B cell (primary cell): ENCODE measurements at places on chromosomes 3 and 15.

DNA sequence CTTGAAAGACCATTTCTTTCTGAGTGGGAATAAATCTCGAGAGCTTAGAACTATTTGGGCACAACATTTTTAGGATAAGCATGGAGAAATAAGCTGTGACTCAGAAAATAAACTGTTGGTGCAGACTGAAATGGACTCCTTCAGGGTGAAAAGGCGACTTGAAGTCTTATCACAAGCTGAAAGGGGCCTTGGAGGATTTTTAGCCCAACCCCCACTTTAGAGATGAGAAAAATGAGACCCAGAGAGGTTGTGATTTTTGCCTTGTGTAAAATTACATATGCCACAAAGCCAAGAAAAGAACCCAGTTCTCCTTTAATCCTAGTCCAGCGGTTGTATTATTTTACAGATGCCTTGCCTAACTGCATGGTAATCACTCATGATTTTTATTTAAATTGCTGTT is 1.5 kb downstream of the ATP1B3 start:
- H3K36me3 ChIP-seq, result no peaks in the 10 kb centered on the region
- no peak overlapping the region for H3K4me3 ChIP-seq
- no peak for DNase-seq

DNA sequence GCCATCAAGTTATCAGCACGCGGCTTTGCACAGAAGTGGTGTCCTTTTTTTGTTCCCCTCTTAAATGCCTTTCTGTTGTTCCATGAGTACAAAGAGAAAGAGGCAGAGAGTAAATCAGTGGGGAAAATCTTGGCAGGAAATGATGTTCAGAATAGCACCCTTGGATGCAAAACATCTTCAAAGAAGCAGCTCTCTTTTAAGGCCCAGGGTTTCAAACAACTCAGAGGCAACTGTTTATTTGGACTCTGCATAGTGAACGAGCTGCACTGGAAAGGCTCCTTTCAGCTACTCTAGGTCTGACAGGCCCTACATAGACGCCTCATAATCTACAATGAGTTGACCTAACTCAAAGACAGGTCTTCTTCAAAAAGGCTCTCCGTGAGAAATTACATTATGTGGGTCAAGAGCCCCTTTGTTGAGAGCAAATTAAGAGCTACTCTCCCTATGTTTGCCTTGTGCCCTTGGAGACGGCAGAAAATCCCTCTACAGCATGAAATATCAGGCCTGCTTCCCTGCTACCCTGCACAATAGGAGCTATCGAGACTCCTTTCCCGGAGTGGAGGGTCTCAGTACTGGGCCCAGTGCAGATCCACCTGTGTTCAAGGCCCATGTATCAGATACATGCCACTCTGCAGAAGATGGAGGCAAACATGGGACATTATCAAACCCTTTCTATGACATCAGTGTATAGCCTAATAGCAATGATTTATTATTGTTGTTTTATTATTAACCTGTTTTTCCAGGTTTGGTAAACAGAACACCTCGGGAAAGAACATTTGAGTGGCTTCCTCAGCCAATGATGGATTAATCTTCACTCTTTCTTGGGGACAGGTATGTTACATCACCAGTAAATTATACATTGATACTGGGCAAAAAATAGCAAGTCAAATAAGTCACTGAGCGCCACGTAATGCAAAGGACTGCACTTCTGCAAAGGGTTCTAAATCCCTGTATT is 53.1 kb downstream of the HEG1 start:
- H3K27me3 ChIP-seq, result no peaks in the 10 kb centered on the region
- H3K36me3 ChIP-seq, result no peaks in the 10 kb centered on the region
- H3K4me3 ChIP-seq, result no peak overlapping the region
- no peaks in the 10 kb centered on the region for H3K4me1 ChIP-seq

DNA sequence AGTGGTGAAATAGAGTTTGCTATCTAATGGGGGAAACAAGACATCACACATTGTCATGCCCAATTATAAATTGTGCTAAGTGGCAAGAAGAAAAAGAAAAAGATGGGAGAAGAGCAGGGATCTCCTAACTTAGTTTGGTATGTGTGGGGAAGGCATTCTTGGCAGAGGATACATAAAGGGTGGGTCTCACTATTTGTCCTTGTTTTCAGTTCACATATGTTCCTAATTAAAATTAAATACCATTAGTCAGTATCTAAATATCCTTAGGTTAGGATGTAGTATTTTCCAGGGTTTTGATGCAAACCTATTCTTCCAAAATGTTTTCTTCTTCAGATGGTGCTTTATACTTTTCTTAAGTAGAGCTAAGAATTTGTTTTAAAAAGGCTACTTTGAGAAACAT is 173.7 kb downstream of the B3GALNT1 start:
- no peak overlapping the region for H3K27ac ChIP-seq
- no peaks in the 10 kb centered on the region for H3K27me3 ChIP-seq
- H3K4me1 ChIP-seq, result no peaks in the 10 kb centered on the region
- H3K36me3 ChIP-seq, result no peaks in the 10 kb centered on the region

DNA sequence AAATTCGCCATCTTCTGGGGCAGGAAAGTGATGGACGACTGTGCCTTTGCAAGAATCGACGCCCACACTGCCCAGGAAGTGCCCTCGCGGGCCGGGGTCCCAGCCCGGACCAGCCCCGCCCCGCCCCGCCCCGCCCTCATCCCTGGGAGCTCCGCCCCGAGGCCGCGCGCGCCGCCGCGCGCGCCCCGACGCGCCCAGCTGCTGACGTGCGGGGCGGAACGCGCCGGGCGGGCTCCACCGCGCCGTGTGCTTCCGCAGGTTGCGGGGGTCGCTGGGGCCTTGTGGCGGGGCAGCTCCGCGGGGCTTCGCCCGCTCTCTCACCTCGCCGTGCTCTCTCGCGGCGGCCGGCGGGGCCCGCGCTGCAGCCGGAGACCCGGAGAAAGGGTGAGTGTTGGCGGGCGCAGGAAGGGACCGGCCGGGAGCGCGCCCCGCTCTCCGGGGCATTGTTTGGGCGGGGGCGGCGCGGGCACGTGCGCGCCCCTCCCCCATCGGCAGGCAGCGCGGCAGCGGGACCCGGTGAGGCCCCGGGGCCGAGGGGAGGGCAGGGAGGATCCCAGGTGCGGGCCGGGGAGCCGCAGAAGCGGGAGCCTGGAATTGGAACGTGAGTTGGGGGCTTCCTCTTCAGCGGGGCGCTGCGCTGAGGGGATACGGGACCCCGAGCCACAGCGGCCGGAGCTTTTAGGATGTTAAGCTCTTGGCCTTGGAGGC is at the start of gene YEATS2:
TSS of gene YEATS2 (plus strand) at position 188 of the 708 bp plus-strand sequence. CDS start 17,366 bp downstream, outside the sequence.
- DNase-seq, result peak; percentile 82
- no peaks in the 10 kb centered on the region for H3K36me3 ChIP-seq
- peaks cover 18% of the 10 kb centered on the region for H3K4me1 ChIP-seq

DNA sequence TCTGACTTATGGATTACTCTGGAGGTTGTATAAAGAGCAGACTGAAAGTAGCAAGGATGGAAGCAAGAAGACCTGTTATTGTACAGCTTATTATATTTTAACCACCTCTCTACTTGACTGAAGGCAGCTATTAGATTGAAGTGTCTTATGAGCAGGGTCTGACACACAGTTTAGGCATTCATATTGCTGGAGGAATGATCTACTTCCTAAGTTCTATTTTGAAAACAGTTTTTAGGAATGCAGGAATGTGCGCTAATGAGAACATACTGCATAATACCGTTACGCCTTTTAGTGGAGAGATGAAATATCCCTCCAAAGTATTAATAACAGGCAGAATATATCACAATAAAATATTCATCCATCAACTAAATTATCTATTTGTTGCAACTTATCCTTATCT is 193.3 kb downstream of the ISL2 start:
- H3K4me1 ChIP-seq, result no peaks in the 10 kb centered on the region
- DNase-seq, result no peak
- H3K36me3 ChIP-seq, result no peaks in the 10 kb centered on the region
- no peak overlapping the region for H3K4me3 ChIP-seq
- no peak overlapping the region for H3K27ac ChIP-seq
- H3K27me3 ChIP-seq, result no peaks in the 10 kb centered on the region

GRCh38 chr15:79779746-79780145 is 117.1 kb downstream of the MTHFS start:
- no peaks in the 10 kb centered on the region for H3K36me3 ChIP-seq
- DNase-seq, result no peak
- no peak overlapping the region for H3K4me3 ChIP-seq
- no peak overlapping the region for H3K27ac ChIP-seq
- H3K4me1 ChIP-seq, result no peaks in the 10 kb centered on the region

GRCh38 chr15:90953947-90954711 is 555 bp upstream of the RCCD1 start:
- no peaks in the 10 kb centered on the region for H3K27me3 ChIP-seq
- H3K4me3 ChIP-seq, result peak overlapping the region; percentile 89
- H3K36me3 ChIP-seq, result peaks cover 33% of the 10 kb centered on the region
- H3K4me1 ChIP-seq, result peaks cover 16% of the 10 kb centered on the region
- H3K27ac ChIP-seq, result peak overlapping the region; percentile 97

- no peaks in the 10 kb centered on the region for H3K36me3 ChIP-seq
- H3K27me3 ChIP-seq, result no peaks in the 10 kb centered on the region
- H3K4me1 ChIP-seq, result no peaks in the 10 kb centered on the region
- H3K4me3 ChIP-seq, result no peak overlapping the region
- no peak for DNase-seq
- no peak overlapping the region for H3K27ac ChIP-seq
Observed at GRCh38 chr3:136802481-136802996, 16.4 kb upstream of the SLC35G2 start.

DNA sequence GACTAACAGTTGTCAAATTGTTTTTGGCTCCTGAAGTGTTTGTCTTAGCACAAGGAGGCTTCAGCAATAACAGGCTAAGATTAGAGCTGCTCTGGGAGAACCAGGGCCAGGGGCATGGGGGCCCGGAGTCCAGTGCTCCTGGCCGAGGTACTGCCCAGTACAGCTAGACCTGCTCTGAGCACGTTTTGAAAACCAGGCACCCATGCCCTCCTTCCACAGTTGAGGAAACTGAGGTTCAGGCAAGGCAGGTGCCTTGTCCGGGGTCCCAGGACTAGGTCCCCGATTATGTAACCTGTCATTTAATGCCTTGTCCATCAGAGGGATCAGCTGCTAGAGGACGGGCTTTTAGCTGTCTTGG is 19.2 kb downstream of the KBTBD13 start:
- no peak overlapping the region for H3K4me3 ChIP-seq
- no peaks in the 10 kb centered on the region for H3K4me1 ChIP-seq
- H3K27me3 ChIP-seq, result no peaks in the 10 kb centered on the region
- no peak for DNase-seq

- no peaks in the 10 kb centered on the region for H3K27me3 ChIP-seq
- DNase-seq, result no peak
- no peaks in the 10 kb centered on the region for H3K4me1 ChIP-seq
- H3K36me3 ChIP-seq, result no peaks in the 10 kb centered on the region
Observed at GRCh38 chr15:65524226-65524625, 6.0 kb upstream of the HACD3 start.

DNA sequence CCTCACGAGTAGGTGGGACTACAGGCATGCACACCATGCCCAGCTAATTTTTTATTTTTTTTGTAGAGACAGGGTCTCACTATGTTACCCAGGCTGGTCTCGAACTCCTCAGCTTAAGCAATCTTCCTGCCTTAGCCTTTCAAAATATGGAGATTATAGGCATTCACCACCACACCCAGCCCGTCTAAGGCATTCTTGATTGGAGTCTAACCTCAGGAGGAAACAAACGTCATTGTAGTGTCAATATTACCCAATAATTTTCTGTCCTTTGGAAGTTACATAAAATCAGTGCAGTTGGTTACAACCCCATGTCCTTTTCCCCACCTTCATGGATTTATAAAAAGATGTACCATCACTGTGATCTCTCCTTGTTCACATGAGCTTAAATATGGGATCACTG is 41.8 kb downstream of the TIMP4 start:
- H3K27ac ChIP-seq, result no peak overlapping the region
- H3K4me1 ChIP-seq, result peaks cover 5% of the 10 kb centered on the region
- no peak overlapping the region for H3K4me3 ChIP-seq

DNA sequence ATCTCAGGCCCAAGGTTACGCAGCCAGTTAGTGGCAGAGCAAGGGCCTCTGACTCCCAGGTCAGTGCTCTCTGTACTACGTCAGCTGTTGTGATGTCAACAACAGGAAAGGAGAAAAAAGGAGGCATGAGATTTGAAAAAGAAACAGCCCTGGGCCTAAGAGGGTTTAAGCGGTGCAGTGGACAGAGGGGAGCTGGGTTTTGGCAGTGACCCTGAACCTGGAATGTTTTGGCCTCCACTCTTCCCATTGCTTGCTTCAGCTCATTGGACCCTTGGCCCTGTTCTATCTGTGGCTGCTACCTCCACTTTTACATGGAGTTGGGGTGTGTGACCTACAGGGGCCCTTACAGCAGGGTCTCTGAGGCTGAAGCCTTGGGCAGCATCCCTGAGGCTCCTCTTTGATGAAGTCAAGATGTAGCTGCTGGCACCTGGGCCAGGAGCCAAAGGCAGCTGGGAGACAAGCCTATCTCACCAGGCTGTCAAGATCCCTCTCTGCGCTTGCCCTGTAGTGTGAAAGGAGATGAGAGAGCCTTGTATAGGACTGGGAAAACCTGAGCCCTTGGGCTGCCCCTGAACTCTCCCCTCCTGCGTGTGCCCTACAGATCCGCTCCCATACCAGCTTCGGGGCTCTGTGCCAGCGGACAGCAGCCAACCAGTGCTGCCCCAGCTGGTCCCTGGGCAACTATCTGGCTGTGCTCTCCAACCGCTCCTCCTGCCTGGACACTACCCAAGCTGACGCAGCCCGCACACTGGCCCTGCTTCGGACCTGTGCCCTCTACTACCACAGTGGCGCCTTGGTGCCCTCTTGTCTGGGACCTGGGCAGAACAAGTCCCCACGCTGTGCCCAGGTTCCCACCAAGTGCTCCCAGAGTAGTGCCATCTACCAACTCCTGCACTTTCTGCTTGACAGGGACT is 8.7 kb downstream of the DISP2 start:
- H3K4me3 ChIP-seq, result peak overlapping the region; percentile 62
- H3K27me3 ChIP-seq, result no peaks in the 10 kb centered on the region
- no peak for DNase-seq
- no peak overlapping the region for H3K27ac ChIP-seq
- H3K36me3 ChIP-seq, result no peaks in the 10 kb centered on the region
